ENCODE measurements at places on chromosomes 12 and 14.

DNA sequence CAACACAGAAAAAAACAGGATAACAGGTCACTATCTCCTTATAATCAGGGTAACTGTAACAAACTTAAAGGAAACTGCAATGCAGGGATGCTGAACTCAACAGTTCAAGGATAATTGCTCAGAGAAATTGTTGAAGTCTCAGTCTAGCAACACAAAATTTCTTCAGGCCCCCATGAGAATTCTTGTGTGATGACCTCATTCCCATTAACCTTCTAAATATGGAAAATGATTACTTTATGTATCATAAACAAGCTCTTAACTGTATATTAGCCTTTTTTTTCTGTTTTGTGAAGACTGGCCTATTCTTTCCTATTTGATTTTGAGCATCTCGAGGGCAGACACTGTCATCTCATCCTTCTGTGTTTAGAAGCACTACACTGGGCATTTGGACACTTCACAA is 47.1 kb downstream of the IGF1 start:
- no peak for DNase-seq

DNA sequence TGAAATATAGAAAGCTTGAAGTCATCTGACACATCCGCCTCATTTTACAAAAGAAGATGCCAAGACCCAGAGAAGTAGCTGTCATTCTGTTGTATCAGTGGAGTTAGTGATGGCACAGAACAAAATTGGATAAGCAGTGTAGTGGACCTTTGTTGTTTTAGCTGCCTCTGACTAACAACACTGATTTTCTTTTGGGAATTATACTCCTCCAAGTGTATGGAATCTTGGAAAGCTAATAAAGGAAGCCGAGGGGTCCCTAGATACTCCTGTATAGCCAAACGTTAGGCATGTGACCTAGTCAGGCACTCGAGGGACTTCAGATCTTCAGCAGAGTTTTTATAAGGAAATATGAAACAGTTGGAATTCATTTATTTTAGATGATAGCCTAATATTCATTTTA is 94.5 kb downstream of the OTOGL start:
- no peak for DNase-seq

DNA sequence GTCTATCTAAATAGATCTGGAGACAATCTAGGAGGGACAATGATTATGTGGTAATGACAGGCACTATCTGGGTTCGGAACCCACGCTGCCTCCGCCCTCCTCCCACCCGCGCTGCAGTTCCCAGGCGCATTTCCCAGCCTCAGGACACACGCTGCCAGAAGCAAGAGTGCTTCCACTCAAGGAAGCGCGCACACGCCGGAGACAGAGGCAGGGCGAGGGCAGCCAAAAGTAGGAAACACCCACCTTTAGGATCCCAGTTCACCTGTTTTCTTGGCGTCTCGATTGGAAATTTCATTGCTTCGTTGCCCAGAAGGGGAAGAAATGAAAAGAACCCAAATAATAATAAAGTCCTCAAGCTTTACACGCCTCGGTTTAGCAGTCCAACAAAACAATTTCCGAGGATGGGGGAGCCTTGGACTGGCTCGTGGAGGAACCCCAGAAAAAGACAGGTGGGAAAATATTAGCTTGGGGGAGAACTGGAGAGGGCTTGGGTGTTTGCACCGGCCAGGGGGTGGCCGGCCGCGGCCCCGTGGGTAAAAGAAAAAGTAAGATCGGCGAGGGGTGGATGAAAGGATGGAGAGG is 474 bp downstream of the KCNK10 start:
- no peak for DNase-seq

DNA sequence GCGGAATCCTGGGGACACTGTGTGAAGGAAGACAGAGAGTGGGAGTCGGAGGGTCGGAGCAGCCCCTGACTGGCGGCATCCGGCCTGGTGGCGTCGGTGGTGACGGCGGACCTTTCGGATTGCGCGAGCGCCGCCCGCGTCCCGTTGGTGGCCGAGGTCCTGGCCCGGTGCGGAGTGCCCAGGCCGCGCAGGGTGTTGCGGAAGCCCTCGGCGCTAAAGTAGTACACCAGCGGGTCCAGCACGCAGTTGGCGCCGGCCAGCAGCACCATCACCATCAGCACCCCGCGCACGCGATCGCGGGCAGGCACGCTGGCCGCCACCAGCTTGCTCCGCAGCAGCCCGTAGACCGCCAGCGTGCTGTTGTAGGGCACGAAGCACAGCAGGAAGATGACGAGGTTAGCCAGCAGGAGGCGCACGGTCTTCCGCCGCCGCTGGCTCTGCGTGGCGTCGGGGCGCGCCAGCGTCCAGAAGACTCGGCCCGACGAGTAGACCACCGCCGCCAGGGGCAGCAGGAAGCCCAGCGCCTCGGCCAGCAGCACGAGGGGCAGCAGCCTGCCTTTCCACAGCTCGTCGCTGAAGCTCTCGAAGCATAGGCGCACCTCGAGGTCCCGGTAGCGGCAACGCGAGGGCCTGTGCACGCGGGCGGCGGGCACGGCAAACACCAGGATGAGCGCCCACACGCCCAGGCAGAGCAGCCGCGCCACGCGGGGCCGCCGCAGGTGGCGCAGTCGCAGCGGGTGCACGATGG is 13.1 kb upstream of the CHD4 start:
- DNase-seq, result no peak

DNA sequence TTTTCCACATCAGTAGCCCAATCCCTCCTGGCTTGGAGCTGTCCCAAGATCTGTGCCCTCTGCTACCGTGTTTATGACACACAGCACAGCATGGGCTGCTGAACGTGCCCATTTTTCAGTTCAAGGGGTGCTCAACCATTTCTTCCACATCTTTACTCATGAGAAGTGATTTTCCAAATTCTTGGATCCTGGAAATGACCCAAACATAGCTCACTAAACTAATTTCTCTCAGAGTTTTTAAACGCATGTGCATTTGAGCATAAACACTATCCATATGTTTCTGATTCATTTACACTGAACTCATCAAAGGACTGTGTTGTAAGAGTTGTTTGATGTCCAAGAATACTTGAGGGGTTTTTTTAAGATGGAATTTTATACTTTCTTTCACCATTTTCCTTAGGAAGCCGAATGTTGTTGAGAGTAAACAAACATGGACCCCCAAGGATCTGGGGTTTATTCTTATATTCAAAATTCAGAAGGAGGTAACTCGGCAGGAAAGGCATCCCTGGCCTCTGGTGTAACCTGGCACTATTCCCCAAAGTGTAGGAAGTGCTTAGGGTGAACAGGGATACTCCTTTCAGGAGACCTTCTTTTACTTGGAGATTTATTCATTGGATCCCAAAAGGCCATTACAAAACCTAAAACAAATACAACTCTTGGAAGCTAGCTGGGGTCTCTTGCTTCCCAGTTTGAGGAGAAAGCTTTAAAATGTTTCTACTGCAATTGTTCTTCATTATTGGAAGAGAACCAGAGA is 215.0 kb downstream of the BMP4 start:
- no peak for DNase-seq

- DNase-seq, result no peak
Measured at GRCh38 chr14:40119321-40119720, 687.1 kb upstream of the FBXO33 start.

DNA sequence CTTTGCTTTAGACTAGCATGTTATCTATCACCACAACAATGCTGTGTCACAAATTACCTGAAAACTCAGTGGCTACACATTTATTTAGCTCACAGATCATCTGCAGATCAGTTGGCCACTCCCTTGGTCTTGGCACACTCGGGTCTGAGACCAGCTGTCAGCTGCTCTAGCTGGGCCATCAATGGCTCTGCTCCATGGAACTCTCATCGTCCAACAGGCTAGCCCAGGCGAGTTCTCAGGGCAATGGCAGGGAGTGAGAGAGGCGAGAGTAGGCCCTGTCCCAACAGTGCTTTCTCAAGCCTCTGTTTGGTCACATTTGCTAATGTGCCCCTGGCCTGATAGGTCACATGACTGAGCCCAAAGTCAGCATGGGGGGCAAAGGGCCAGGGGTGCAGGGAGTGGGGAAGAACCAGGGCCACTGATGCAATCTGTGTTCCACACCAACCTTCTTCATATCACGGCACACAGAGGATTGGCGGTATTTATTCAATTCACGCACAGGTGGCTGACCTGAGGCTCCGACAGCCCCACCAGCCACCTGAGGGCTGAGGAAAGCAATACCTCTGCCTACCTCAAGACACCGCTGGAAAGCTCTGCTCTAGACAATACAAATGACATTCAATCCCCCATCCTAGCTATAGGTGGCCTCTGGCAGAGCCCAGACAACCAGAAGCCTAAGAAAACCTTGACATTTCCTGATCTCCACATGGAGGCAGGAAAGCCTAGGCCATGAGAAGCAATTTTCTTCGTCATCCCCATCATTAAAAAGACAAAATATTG is 82.5 kb downstream of the NT5DC3 start:
- no peak for DNase-seq

DNA sequence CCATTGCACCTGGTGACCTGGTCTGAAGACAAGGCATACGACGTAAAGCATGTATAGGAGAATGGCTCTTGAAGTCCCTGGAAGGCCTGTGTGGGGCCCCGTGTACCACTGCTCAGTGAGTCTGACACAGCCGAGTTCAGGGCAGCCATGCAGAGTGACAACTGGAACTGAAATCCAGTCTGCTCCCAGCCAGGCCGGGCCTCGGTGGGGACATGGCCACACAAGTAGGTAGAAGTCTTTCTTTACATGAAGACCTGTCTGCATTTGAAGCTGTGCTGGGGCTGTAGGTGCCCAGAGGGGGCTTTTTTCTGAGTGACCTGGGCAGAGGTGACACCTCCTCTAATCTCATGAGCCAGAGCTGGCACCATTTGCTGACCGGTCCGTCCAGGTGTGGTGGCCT is 35.7 kb downstream of the ADGRD1 start:
- no peak for DNase-seq

GRCh38 chr12:111578276-111578970 is 20.7 kb downstream of the ATXN2 start:
- DNase-seq, result no peak

- no peak for DNase-seq
Measured at GRCh38 chr12:96864335-96864734, 42.7 kb upstream of the NEDD1 start.

- no peak for DNase-seq
Measured at GRCh38 chr12:26773313-26774104, 59.5 kb downstream of the ITPR2 start.

- no peak for DNase-seq
Measured at GRCh38 chr12:15698377-15698871, 90.8 kb downstream of the EPS8 start.

DNA sequence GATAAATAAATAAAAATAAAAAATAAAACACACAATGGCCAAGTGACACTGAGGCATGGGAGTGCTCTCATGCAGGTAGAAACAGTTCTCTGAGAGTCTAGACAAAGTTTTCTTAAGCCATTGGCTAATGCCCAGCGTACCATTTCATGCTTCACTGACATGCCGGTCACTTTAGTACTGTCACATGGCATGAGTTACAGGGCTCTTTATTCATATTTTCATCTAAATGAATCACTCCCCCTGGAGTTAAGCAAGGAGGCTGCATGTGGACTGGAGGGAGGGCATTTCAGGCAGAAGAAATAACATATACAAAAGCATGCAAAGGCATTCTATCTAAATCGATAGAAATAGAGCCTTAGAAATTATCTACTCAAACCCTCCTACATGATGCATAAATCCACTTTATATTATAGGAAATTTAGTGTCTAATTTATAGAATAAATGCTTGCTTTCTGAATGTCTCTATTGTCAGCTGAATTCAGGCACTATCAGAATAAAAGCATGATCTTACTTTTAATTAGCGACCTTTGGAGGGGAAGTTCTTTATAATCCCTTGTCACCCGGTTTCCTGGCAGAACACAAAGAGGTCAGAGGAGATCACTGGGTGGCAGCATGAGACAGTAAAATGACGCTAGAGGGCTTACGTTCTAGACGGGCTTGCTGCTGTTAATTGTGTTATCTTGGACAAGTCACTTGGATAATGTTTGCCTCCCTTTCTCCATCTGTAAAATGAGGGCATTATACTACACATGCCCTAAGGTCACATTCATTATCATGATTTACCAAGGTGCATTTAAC is 17.5 kb downstream of the DYRK4 start:
- DNase-seq, result no peak

DNA sequence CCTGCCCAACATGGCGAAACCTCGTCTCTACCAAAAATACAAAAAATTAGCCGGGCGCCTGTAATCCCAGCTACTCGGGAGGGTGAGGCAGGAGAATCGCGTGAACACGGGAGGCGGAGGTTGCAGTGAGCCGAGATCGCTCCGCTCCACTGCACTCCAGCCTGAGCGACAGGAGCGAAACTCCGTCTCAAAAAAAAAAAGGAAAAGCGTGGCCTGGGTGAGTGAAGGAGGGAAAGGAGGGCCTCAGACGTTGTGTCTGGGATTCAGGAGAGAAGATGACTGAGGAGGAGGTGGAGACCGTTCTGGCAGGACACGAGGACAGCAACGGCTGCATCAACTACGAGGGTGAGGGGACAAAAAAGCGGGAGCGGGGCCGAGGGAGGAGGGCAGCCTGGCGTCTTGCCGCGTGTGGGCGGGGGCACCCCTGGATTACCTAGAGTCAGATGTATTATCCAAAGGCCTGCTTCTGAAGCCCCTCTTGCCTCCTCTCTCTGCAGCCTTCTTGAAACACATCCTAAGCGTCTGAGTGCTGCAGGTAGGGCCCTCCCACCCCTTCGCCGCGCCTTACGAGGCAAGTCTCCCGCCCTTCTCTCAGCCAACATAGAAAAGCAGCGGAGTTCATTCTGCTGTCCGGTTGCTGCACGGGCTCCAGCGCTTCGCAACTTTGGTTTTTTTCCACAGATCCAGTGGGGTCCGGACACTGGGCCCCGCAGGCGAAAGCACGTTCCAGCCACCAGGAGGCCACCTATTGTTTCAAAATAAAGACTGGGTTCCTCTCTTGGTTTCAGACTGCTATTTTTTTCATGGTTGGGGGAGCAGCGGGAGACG is 744 bp upstream of the MYL6 start:
- DNase-seq, result no peak

- DNase-seq, result no peak
Measured at GRCh38 chr12:95277139-95277538, 59.5 kb downstream of the VEZT start.

- DNase-seq, result no peak
Measured at GRCh38 chr12:71142016-71142415, 15.8 kb downstream of the TSPAN8 start.

DNA sequence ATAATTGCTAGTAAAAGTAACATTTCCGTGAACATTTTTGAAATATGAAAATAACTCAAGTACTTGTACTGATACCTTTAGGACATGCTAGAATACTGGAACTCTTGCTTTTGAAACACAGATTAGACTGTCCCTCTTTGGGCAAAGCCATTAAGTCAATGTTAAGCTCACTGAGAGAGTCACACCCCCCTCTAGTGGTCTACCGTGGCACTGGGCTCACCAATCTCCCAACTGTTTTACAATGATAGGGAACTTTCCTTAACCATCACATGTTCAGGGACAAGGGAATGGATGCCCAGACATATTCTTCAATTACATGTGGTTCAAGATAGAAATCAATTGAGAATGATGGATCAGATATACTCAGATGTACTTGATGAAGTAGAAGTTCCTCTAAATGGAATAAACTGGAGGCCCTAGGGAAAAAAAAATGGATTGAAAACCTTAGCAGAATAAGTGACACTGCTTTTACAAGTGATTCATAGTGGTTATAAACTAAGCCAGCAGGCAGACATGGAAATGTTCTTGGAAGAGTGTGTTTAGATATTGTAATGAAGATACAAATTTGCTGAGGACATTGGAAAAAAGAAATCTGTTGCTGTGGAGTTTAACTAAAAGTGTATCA is 17.8 kb downstream of the NANOG start:
- peak; percentile 15 for DNase-seq

GRCh38 chr12:125140279-125141209 is 75.3 kb downstream of the AACS start:
- DNase-seq, result no peak
